A673 (cell line): ENCODE measurements at places on chromosomes 2 and 18.

GRCh38 chr2:216936954-216937357 lies 77.1 kb upstream of the TNP1 start:
- no peak for DNase-seq

DNA sequence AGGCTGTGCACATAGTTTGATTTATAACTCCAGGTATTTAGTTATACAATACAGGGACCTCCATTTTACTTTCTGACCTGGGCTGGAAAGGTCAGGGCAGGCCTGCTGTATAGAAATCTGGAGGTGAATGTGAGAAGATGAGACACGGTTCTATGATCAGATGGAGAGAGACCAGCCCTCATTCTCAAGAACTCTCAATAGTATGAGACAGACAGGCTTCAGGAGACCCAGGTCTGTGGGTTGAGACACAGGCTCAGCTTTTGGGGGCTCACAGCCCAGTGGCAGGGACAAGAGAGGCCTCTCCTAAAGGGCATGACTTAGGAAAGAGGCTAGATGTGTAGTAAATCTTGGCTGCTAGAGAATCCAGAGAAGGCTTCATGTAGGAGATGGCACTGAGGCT lies 719 bp upstream of the ATP6V1B1 start:
- no peak for DNase-seq

DNA sequence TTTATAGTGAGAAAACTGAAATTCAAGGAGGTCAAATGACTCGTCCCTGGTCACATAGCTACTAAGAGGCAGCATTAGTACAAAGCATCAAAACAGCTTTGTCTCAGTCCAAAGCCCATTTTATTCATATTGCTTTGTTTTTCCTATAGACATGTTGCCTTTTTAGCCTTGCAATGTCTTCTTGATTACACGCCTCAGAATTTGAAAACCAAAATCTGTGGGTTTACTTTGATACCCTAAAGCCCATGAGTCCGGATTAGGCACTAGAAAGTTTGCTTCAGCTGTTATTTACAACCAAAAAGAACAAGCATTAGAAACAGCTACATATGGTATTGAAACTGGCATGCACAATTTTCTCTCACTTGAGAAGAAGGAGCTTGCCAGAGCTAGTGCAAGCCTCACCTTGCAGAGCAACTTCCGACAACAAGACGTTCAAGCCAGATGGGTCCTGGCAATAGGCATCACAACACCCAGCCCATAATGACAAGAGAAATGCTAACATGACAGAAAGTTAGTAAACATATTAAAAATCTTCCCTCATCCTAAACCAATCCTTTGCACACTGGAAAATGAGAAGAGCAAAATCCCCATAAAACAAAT lies 276.8 kb downstream of the RIT2 start:
- no peak for DNase-seq

GRCh38 chr2:137770166-137770565 lies 194.1 kb upstream of the HNMT start:
- no peak for DNase-seq

DNA sequence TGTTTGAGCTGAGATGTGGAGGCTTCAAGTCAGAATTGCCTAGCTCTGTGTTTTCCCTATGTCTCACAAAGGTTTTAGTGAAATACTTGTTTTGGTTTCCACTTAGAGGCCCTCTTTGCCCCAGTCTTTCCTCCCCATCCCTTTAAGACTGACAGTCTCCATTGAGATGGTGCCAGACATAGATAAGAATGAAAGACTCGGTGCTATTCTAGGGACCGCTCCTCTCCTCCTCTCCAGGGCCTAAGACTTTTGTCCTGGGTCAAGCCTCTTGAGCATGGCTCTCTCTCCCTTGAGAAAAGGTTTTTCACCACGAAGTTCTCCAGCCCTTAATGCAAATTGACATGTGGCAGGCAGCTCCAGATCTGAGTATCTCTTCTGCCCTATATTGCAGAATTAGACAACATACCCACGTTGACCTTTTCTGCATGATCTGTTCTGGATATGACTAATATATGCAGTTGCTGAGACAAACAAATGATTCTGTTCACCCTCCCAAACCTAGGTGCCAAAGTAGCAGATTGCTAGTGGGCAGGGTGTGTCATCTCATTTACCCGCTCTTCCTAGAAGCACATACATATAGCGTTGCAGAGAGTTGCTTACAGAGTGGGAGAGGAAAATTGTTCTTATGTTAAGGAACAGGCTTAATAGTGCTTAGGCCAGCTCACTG lies 47.5 kb upstream of the ACSL3 start:
- DNase-seq, result no peak

GRCh38 chr2:31371691-31372090 lies 42.9 kb downstream of the XDH start:
- DNase-seq, result no peak

DNA sequence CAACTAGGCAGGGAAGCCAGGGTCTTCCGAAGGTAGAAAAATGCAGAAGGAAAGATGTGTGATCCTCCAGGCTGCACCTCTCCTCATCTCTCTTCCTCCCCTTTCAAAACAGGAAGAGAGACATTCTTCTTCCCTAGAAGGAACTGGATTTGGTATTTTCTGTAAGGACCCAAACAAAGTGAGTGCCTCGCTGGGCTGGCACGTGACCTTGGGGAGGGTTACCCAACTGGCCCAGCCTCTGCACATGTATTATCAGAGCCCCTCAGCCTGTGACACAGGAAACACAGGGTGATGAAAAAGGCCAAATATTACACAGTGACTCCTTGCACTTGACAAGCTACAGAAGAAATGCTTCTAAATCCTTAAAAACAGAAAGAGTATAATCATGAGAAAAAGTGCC lies 2.3 kb downstream of the HJURP start:
- no peak for DNase-seq

- DNase-seq, result no peak
Observed at GRCh38 chr2:30332791-30333453, 101.6 kb downstream of the LBH start.

DNA sequence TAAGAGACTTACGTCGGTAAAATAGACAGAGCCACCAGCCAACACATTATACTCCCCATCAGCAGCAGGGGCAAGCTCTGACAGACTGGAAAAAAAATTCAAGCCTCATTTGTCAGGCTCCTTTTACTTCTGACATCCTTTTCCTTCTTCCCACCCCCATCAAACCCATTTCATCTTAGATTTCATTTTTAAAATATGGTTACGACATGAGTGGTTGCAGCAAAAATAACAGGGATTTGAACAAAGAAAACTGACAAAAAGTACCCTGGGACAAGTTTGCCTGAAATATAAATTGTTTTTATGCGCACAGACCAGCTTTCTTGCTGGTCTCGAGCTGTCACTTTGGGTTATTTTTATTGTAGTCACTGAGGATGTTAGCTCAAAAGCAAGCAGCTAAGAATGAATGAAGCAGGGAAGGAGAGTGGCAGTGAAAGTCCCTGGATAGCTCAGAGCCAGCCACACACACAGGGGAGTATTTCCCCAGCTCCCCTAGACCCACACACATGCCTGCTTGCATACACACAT lies 30.7 kb upstream of the LINC00305 start:
- no peak for DNase-seq

DNA sequence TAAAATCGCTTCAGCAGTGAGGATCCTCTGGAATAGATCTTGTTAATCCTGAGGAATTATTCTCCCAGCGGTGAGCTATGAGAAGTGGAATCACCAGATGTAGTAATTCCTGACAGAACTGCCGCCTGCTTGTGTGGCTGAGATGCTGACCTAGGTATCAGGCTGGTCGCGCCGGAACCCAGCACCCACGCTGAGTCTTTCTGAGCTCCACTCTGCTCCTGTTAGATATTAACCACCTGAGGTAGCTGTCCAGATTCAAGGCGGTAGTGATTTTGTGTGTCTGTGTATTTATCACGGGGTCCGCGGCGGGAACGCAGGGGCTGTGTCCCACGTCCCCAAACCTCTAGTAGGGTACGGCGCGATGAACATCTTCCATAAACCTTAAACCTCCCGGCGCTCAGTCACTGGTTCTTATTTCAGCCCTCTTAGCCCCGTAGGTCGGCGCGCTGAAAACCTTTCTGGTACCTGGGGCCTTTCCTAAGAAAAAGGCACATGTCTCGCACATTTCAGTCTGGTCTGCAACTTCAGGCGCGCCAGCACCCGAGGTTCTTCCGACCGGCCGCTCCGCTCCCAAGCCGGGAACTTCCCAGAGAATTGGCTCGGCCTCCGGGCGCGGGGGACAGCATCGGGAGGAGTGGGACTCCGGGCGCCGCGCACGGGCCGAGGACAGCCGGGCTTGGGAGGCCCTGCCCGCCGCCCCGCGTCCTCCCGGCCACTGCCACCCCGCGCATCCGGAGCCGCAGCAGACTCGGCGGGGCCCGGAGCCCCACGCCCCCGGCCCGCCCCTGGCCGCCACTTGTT lies 542 bp upstream of the CNNM3 start:
- no peak for DNase-seq

- no peak for DNase-seq
Observed at GRCh38 chr2:187917535-187917934, 363.3 kb upstream of the TFPI start.

DNA sequence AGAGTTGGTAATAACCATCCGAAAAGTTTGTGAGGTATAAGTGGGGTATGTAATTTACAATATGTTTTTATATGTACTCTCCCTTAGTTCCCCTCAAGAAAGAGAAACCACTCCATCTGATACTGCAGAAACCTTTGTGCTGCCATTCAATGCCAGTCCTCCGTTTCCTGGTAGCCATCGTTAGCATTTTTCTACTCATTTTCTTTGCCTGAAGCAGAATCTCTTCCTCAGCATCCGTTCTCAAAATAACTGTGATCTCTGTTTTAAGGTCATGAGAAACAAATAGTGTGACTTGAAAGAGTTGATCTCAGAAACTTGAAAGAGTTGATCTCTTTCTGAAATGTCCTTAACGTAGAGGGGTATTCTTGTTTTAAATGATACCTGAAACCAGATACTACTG lies 996 bp downstream of the PTCD3 start:
- DNase-seq, result no peak

GRCh38 chr2:175169191-175169590 lies 1.2 kb upstream of the ATF2 start:
- no peak for DNase-seq

- no peak for DNase-seq
Observed at GRCh38 chr2:194915485-194915884, 741.5 kb upstream of the SLC39A10 start.

GRCh38 chr2:44218771-44219170 lies 50.1 kb downstream of the PPM1B start:
- no peak for DNase-seq

DNA sequence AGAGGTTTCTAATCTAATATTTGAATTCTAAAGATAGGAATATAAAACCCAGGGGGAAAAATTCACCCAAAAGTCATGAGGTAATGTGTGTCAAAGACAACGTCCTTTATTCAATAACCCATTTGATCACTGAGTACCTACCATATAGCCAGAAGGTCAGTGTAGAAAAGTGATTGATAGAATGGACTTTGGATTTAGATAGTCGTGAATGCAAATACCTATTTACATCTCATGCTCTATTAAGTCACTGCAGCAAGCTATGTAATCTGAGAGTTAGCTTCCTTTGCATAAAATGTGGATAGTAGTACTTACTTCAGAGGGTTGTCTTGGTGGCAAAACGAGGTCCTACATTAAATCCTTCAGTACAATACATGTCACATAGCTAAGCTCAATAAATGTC lies 27.8 kb upstream of the TRIB2 start:
- no peak for DNase-seq

DNA sequence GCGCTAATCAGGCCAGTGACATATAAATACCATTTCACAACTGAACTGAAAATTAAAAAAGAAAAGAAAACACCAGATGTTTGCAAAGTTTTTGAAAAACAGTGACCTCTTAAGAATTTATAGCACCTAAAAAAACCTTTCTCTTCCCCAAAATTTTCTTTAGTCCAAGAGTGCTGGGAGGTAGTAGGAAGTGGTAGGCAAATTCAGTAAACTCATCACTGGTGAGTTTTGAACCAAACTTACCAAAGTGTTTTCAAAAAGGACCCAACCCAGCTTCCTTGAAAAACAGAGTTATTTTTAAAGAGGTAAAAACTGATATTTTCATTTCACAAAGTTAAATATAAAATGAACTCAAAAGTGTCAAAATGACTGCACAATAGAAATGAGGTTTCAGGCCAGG lies 90.4 kb downstream of the TMEM247 start:
- DNase-seq, result no peak

DNA sequence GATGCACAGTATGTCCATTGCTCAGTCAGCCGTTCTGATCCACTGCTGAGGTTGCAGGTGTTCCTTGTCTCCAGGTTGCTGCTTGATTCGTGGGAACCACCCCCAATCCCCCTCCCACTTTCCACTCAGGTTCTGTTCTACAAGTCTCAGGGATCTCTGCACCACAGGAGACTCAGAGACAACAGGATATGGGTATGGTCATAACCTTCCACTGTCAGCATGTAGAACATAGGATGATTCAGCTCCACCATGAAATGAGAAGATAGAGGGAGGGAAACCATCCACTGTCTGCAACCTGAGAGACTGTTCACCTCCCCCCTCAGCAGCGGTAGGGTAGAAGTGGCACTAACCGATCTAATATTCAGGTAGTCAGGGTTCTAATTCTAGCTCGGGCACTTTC lies 19.0 kb upstream of the KLF7 start:
- DNase-seq, result no peak
